ENCODE measurements at places on chromosomes 7 and 10.

- DNase-seq, result no peak
Measured at GRCh38 chr7:30799206-30799975, 28.2 kb downstream of the MINDY4 start.

DNA sequence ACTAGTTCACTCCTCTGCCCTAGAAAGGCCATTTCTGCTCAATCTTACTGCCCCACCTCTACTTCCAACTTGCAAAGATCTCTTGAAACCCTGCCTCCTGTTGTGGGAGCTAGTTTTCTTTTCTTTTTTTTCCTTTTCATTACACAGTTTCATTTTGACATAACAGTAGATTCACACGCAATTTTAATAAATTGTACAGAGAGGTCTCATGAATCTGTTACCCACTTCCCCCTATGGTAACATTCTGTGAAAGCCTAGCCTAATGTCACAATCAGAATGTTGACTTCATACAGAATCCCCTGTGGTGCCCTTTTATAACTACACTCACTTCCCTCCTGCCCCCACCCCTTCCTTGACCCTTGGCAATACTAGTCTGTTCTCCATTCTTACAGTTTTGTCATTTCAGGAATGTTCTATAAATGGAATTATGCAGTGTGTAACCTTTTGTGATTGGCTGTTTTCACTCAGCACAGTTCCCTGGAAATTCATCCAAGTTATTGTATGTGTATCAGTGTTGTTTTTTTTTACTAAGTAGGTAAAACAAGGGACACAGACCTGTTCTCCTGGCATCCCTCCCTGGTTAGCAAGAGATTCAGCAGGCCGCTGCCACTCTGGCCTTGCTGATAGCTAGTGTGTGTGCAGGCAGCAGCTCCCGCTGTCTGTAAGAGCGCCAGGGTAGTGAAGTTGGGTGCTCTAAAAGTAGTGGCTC lies 21.5 kb downstream of the CHST3 start:
- DNase-seq, result no peak

DNA sequence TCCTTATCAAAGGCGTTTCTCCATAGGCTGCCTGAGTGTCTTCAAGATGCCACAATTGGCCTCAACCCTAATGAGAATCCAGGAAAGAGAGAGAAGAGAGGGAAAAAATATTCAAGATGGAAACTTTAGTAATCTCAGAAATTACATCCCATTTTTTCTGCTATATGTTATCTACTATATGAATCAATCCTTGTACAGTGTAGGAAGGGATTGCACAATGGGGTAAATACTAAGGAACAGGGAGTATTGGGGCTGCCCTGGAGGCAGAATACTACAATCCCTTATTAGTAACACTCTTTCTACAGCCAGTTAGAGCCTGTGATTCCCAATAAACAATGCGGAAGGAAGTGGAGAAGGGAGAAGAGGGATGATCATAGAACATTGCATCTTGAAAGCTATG lies 27.9 kb downstream of the TFPI2 start:
- DNase-seq, result no peak

DNA sequence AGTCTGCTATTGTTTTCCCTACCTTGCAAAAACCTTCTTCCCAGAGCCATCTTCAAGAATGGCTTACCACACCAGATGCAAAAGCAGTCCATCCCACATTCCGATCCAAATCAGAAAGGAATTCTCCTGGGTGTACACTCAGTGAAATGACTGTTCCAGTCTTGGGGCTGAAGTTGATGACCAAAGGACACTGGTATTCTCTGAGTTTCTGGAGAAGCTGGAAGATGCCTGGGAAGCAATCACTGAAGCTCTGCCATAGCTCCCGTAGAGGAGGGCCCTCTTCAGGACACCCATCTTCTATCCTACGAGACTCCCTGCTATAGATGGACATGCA lies 155.7 kb downstream of the LCOR start:
- no peak for DNase-seq

DNA sequence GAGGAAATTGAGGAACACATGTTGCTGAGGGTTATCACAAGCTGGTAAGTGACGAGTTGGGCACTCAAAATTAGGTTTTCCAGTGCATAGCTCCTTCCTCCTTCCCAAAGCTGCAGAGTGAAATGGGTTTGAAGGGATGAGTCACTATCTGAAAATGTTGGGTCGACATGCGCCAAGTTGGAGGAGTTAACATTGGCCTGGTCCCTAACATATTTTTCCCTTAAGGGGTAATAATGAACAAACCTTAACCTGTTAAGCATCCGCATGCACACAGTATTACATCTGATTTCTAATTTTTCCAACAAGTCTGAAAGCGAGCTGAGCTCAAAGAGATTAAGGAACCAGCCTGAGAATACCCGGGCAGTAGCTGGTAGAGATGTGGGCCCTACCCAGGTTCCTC lies 20.7 kb upstream of the TECTB start:
- no peak for DNase-seq

GRCh38 chr7:16063716-16064675 lies 357.3 kb downstream of the CRPPA start:
- DNase-seq, result no peak

GRCh38 chr7:94350734-94351133 lies 44.0 kb upstream of the COL1A2 start:
- no peak for DNase-seq

DNA sequence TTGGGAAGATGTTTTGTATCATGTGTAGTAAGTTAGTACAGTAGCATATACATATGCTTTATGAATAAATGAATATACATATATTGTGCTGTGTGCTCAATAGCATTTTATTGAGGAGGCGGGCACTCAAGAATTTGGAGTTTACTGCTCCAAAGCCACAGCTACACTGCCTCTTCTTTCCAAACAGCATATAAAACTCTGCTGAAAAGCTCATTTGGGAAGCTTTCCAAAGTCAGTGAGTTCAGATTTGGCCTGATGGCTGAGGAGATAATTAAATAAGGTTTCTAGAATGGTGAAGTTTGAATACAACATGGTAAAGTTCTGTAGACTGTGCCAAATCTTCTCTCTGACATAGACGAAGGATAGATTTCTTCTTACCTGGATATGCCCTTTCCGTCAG lies 29.8 kb downstream of the CDK1 start:
- no peak for DNase-seq

DNA sequence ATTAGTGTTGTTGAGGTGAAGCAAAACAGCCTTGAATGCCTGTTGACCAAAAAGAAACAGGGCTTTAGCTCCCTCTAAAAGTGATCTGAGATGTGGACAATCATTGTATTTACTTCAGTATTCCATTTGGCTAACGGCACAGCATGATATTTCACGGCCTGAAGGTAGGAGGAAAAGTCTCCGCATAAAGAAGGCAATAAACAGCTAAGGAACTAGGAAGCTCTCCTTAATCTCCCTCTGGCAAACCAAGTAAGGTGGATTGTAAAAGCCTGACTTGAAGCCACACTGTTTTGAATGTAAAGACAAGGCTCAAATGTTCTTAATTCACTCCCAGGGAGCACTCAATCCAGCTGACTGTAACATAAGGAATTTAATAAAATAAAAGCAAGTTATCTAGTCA lies 160.0 kb upstream of the ZNF804B start:
- no peak for DNase-seq

DNA sequence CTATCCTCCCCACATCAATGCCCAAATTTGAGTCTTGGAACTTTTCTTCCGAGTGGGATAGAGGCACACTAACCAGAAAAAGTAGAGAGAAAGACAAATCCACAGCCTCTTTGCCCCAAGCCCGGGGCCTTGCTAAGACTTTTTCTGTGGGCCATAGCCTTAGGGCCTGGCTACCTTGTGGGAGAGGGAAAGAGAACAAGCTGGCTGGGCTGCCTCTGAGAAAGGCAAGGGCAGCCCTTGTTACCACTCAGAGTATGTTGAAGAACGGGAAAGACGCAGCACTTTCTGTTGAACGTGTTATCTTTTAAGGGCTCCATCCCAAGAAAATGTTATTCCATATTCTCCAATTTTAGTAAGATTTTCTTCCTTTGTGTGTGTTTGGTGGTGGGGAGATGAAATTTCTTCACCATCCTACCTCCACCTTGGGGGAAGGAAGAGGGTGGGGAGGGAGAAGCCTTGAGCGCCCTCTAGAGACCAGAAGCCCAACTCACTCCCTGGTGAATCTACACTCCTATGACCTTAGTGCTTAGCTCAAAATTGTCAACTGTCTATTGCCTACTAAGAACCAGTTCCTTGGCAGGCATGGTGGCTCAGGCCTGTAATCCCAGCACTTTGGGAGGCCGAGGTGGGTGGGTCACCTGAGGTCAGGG lies 3.9 kb upstream of the NRF1 start:
- peak; percentile 37 for DNase-seq

DNA sequence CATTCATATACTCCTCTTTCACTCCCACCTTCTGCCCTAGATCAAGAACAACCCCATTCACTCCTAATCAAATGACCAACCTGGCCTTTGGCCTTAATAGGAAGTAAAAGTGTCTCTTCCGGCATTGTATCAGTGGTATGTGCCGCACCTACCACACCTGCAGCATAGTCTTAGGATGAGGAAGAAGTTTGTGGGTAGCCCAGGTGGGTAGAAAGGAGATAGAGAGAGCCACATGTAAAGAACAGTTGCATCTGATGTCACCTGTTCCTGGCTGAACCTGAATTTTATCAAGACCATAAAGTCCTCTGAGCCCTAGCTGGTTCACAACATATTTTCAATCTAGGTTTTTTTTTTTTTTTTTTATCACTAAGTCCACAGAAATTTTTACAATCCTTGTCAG lies 55.5 kb upstream of the PTPN12 start:
- no peak for DNase-seq

DNA sequence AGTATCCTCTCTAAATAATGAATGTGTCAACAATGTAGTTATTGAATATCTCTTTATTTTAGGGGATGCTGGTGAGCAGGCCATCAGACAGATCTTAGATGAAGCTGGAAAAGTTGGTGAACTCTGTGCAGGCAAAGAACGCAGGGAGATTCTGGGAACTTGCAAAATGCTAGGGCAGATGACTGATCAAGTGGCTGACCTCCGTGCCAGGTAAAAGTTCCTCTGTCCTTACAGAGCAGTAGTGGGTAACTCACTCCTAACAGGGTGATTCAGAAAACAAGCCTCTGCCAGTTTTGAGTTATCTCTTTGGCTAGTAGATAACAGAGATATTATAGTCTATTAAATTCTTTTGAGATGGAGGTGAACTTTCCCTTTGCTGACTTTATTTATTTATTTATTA lies 67.3 kb downstream of the AP3M1 start:
- no peak for DNase-seq

GRCh38 chr10:130875897-130876472 lies 435.5 kb downstream of the TCERG1L start:
- no peak for DNase-seq

DNA sequence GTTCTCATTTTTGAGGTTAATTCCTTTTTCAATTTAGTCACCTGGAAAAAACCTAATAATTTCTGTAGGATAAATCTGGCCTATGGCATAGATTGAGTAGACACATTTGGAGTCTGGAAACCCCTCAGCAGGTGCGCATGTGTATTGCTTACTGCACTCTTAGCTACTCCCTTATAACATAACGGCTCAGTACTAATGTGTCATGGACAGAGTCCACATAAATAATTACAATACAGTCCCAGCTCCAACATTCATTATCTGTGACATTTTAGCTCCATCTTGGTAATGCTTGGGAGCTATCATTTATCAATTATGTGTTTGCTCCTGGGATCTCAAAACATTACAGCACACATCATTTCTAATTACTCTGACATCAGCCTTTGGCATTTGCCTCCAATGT lies 33.2 kb downstream of the POM121L12 start:
- DNase-seq, result no peak

- DNase-seq, result no peak
Measured at GRCh38 chr10:130802301-130802700, 509.2 kb downstream of the TCERG1L start.

GRCh38 chr7:35258125-35258867 lies 4.4 kb upstream of the TBX20 start:
- no peak for DNase-seq

DNA sequence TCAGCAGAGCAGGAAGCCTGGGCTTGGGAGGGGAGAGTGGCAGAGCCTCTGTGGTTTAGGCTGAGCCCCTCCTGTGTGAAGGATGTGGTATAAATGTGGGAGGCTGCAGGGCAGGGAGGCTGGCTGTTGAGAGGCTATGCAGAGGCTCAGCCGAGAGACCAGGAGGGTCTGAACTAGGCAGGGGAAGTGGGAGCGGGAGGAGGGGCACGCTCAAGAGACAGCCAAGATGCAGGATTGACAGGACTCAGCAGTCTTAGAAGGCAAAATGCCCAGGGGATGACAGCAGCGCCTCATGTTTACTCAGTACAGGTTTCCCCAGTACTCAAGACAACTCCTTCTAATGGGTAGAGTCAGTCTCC lies 24.3 kb downstream of the BTBD16 start:
- DNase-seq, result no peak

DNA sequence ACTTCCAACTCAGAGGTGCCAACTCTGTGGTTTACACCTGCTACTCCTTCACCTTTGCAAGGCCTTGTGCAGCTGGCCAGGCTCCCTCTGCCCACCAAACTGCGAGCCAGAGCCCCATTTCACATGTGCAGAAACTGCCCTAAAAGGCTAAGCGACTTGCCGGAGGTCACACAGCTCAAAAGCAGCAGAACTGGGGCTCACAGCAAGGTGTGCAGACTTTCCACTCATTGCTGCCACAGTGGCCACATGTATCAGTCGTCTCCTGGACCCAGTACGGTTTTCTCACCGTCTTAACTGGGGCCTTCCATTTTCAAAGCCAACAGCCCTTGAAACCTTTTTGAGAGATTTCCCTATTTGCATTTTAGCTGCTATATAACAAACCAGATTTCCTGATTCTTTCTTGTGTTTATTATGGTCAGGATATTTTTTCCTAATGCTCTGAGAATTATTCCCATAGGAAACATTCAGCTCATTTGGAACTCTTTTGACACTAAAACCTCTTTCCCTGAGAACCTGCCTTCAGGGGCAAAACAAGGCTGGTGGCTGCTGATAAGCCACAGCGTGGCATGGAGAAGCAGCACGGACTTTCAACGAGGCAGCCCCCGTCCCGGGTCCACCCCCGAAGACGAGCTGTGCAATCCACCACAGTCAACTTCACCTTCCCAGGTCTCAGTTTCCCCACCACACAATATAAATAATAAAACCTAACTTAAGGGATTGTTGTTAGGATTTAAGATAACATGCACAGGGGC lies 29.9 kb downstream of the SORBS1 start:
- no peak for DNase-seq

DNA sequence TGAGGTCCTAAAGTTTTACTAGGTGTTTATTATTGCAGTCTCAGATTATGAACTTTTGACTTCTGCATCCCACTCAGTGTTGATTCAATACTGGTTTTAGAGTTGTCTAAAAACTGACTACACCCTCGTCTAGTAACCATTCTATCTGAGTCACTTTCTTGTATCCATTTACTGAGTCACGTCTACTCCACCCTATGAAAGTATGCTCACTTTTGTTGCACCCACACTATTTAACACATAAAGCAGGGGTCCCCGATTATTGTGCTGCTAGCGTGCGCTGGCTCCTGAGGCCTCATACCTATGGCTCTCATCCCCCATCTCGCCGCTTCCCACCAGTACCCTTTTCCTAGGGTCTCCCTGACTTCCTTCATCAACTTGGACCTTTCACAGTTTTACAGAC lies 2.0 kb downstream of the SAMD9 start:
- DNase-seq, result no peak

DNA sequence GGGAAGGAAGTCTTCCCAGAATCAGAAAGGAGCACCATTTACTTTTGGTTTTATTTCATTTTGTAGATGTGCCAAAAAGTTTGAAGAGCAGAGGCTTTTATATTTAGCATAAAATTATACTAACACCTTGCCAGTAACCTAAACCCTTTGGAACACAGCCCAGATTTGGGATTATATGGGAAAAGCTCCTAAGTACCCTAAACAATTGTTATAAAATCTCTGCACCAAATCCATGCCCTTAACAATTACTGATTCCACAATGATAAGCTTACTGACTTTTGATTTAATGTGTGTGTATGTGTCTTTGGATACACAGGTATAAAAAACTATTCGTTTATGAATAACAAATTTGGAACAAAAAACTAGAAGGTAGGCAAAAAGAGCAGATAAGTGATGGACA lies 39.0 kb upstream of the TMEM229A start:
- no peak for DNase-seq
